ENCODE measurements at places on chromosomes 2 and 18.

DNA sequence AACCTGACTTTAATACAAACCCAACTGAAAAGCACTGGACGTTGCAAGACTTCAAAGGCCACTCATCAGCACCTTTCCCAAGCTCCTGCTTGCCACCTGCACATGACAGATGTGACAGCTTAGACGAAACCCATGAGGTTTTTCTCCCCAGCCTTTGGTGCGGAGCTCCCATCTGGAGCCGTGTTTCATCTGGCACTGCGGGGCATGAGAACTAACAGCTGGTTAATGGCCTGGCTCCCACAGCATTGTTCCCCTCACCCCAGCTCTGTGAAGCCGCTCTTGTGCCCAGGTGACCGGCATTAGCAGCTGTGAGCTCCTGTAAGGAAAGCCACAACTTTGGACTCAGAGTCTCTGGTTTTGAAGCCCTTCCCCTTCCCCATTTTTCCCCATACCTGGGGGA is 50.9 kb downstream of the GALR1 start:
- no peak for DNase-seq

DNA sequence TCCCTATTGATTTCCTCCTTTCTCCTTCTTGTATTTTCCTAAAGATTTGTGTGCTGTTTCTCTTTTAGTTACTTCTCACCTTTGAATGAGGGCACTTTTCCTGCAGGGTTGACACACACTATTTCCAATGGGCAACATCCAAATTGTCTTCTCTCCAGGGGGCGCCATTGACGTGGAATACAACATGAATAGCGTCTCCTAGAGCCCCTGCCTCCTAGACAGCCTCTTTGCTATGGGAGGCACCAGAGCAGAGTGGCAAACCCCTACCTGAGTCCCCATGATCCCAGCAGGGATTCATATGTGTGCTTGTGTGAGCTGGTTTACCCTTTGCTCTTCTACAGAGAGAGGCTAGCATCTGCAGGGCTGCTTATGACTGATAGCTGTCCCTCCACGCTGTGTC is 61.3 kb upstream of the ITSN2 start:
- no peak for DNase-seq

- DNase-seq: no peak
Measured at GRCh38 chr2:149596471-149596870, 8.9 kb upstream of the MMADHC start.

GRCh38 chr2:206614811-206615210 is 27.5 kb upstream of the FAM237A start:
- DNase-seq: no peak

DNA sequence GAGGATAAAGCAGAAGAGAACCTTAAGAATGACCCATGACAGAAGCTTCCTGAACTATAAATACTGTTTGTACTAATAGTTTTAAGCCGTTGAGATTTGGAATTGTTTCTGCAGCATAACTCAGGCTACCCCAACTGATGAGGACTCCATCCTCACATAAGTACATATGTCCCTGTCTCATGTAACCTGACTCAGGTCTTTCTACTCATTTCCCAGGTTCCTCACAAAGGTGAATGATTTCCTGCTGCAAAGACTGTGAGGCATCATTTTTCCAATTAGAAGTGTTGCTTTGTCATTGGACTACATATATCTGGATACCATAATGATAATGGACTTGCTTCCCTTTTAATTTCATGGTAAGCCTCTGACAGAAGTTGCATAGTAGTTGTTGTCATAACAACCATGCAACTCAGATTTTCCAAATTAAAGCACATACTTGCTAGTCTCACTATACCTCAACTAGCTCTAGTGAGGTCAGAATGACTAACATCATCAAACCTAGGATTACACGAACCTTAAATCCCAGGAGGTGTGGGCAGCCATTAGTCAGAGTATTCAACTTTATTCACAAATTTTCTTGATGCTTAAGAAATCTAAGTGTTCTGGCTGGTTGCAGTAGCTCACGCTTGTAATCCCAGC is 38.0 kb upstream of the NEDD4L start:
- no peak for DNase-seq

- no peak for DNase-seq
Measured at GRCh38 chr2:149486664-149487063, 100.9 kb downstream of the MMADHC start.

DNA sequence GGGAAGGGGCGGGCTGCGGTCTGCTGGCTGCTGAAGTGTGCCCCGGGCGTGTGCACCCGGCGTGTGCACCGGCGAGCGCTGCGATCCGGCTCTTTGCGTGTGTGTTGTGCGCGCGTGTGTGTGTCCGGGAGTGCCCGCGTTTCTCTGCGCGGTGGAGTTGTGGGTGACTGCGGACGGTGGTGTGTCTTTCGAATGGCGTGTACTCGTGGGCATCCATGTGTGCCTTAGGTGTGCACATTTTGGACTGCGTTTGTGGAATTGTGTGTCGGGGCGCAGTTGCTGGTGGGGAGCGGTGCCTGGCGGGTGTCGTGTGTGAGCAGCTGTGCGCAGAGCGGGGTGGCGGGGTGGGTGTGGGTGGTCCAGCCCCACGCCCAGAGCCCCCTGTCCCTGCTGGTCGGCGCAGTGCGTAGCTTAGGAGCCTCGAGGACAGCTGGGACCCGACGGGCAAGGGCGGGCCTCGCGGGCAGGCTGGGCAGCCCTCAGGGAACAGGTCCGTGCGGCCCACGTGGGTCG is 533 bp downstream of the HPCAL1 start:
- DNase-seq: no peak

- DNase-seq: no peak
Measured at GRCh38 chr18:35027206-35027605, 14.0 kb upstream of the MAPRE2 start.

- no peak for DNase-seq
Measured at GRCh38 chr18:26868968-26869586, 3.6 kb upstream of the AQP4 start.

- no peak for DNase-seq
Measured at GRCh38 chr2:223084873-223085272, 32.9 kb downstream of the KCNE4 start.

DNA sequence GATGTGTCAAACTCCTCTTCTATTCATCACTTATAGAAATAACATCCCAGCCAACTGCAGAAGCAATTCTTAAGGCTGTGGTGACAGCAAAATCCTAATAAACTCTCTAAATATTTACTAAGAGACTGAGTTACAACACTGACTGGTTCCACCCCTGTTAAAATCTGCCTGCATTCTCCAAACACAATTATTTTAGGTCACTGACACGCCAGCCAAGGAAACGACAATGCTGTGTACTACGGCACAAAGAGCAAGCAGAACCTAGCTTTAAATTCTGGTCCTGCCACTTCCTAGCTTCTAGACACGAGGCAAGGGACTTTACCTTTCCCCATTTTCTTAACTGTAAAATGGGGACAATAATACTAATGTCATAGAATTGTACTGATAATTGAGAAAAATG is 4.1 kb downstream of the CYRIA start:
- no peak for DNase-seq

GRCh38 chr2:112993831-112994230 is 11.4 kb upstream of the IL36A start:
- no peak for DNase-seq

GRCh38 chr2:147500229-147500628 is 344.6 kb upstream of the ACVR2A start:
- no peak for DNase-seq

DNA sequence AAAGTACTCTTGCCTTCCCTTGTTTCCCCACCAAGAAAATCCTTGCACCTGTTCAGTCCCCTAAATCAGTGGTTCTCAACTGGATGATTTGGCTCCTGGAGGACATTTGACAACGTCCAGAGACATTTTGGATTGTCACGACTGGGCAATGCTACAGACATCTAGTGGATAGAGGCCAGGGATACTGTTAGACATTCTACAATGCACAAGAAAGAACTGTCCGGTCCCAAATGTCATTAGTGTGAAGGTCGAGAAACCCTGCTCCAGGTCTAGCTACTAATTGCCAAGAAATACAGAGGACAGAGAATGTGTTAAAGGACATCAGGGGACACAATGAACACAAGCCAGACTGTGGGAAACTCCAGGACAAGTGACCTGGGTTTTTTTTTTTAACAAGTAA is 60.0 kb downstream of the LRP2 start:
- DNase-seq: no peak

Data from SIG-M5 (cell line).